LoVo (cell line): ENCODE measurements at places on chromosomes 16 and 17.
A peak's percentile ranks its signal among the peaks of the same experiment; 100 is the strongest.

DNA sequence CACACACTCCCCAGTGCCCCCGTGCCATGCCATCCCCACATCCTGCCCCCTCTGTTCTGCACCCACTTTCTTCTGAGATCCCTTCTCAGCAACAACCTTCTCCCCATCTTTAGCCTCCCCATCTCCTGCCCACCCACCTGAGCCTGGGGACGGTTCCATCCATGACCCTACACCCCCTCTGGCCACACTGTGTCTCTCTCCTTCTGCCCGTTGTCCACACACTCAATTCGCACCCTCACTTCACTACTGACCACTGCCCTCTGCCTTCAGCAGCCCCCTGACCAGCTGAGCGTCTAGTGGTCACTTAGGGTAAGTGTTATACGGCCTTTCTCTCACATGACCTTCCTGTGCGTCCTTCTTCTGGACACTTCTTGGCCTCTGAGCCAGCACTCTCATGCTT lies 6.1 kb downstream of the ARHGAP27 start:
- DNase-seq = no peak

GRCh38 chr17:31825961-31826691 lies 32.9 kb downstream of the COPRS start:
- no peak for DNase-seq

DNA sequence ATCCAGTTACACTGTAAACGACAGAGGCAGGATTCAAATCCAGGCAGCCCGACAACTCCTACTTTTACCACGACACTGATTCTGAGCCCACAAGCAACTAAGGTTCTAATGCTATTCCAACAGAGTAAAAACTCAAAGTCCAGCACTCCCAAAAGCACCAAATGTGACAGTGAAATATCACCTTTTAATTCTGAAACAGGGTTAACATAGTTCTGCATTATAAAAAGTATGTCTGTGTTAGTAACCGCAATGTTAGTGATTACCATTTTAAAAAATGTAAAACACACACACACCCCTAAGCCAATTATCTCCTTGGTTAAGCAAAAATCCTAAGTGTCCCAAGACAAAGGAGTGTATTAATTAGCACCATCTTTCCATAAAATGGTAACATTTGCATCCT lies 19.7 kb downstream of the HELZ start:
- DNase-seq = no peak

DNA sequence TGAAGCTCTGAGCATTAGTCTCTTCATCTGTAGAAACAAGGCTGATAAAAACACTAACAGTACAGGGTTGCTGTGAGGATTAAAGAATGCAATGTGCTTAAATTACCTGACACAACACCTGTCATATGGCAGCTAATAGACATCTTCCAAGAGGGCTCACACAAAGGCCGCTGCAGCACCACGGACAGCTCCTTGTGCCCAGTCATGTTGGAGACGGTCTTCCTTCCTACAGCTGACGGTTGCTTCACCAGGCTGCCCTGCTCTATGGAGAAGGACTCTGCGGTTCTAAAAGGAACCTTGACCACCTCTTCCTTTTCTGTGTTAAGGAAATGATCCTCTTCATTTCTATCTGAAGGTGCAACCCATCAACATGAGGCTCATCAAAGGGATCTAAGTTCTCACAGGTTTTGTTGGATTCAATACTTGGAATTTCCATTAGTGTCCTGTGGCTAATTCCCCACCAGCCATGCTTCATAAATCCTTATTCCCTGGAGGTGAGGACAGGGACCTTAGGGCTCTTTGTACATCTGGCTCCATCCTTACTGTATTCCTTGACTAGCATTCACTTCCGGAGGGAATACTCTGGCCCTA lies 138.9 kb upstream of the CES5A start:
- peak; percentile 37 for DNase-seq

- DNase-seq = no peak
Observed at GRCh38 chr16:10667239-10667638, 27.5 kb downstream of the TEKT5 start.

DNA sequence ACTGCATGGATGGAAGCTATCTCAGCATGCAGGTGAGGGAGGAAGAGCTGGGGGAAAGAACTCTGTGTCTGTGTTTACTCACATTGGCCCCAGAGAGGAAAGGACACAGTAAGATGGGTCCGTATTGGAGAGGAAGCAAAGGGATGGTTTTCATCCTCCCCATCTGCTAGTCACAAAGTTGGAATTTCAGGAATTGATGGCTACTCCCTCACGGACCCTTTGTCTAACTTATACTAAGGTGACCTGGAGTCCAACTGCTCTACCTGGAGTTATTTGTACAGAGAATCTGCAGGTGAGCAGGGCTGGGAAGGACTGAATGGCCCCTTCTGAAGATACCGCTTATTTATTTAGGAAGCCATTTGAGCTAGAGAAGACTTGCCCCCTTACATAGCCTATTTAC lies 55.1 kb downstream of the WNT3 start:
- DNase-seq = no peak

DNA sequence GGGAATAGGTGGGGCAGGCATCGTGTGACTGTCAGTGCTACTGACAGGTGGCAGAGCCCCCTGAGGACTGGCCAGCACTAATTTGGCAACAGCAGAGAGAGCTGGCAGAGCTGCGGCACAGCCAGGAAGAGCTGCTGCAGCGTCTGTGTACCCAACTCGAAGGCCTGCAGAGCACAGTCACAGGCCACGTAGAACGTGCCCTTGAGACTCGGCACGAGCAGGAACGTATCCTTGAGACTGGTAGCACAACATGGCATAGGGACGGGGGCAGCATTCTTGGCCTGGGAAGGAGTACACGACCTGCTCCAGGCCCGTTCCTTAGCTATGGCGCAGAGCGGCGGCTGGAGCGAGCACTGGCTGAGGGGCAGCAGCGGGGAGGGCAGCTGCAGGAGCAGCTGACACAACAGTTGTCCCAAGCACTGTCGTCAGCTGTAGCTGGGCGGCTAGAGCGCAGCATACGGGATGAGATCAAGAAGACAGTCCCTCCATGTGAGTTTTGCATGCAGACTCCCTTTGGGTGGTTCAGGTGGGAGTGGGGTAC lies 3.0 kb upstream of the NRN1L start:
- DNase-seq = no peak

GRCh38 chr17:39243155-39243554 lies 17.4 kb upstream of the STAC2 start:
- DNase-seq = no peak

DNA sequence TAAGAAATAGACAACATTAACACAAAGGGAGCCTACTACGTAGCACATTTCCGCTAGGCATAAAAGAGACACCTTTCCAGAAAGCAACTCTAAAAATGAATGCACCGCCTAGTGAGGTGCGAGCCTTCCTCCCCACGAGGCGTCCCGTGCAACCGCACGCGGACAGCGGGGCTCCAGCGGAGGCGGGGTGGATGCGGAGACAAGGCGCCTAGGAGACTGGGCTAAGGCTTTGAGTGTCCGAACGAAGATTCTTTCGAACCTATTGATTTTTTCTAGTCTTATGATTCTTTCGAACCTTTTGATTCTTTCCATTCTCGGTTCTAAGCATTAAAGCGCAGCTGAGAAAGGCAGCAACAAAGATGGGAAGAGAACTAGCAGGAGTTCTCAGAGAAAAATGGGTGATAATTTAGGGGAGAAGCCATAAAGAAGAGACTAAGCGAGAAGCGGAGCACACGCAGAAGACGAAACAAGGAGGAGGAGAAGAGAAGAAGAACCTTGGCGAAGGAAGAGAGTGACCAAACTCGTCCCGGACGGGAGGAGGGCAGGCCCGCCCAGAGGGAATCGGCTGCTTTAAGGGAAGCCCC lies 394 bp upstream of the CPD start:
- DNase-seq = no peak

GRCh38 chr16:30094541-30095165 lies 1.4 kb downstream of the YPEL3 start:
- no peak for DNase-seq

- DNase-seq = no peak
Observed at GRCh38 chr17:5708344-5708743, 124.0 kb upstream of the NLRP1 start.

GRCh38 chr17:67615736-67616135 lies 102.0 kb upstream of the NOL11 start:
- no peak for DNase-seq

GRCh38 chr17:74776990-74777389 lies 845 bp upstream of the NAT9 start:
- no peak for DNase-seq

DNA sequence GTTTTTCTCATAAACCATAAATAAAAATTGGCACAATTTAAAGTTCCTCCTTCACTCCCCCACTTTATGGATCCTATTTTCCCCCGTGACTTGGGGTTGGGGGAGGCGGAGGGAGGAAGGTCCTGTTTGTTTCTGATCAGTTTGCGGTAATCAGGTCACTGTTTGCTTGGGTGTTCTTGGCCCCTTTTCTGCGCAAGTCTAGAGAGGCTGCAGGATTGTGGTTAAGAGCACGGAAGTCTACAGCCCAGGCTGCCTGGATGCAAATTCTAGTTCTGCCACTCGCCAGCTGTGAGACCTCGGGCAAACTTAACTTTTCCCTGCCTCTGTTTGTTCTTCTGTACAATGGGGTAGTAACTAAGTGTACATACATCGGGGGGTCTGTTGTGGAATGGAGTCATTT lies 12.1 kb downstream of the ATP2C2 start:
- no peak for DNase-seq

GRCh38 chr16:21650521-21650920 lies 1.9 kb downstream of the IGSF6 start:
- DNase-seq = no peak

- DNase-seq = no peak
Observed at GRCh38 chr17:69870751-69871199, 204.2 kb upstream of the KCNJ16 start.

- DNase-seq = no peak
Observed at GRCh38 chr16:13176711-13177110, 275.3 kb downstream of the SHISA9 start.

DNA sequence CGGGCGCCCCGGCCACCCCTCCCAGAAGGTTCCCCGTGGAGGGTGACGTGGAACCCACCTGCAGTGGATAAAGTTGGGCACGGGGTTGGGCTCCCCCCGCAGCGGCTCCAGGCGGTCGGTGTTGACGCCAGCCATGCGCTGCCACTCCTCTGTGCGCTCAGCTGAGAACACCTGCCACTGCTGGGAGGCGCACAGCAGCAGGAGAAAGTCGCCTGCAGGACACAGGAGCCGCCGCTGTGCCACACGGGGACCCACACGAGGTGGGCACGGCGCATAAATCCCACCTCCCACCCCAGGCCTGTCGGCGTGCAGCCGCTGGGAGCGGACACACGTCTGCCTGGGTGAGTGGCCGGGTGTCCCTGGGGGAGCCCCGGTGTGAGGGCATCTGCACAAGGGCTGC lies 20.7 kb downstream of the CTU2 start:
- DNase-seq = no peak

- DNase-seq = no peak
Observed at GRCh38 chr16:48413272-48413671, 28.1 kb upstream of the SIAH1 start.

DNA sequence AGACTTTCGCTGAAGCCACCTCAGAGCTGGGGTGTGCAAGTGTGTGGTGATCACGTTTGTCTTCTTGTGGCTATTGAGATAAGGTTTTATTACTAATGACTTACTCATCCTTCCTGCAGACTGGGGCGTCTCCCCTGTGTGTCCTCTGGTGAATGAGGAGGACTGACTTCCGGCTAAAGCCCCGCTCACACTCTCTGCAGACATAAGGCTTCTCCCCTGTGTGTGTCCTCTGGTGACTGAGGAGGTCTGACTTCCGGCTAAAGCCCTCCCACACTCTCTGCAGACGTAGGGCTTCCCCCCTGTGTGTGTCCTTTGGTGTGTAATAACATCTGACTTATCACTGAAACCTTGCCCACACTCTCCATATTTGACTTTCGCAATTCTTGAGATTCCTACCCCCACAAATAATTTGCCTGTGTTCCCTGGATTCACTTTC lies 19.4 kb downstream of the PRDM7 start:
- no peak for DNase-seq

GRCh38 chr17:17911001-17911613 lies 61.1 kb downstream of the TOM1L2 start:
- no peak for DNase-seq

GRCh38 chr16:87821376-87822107 lies 47.8 kb downstream of the SLC7A5 start:
- no peak for DNase-seq

DNA sequence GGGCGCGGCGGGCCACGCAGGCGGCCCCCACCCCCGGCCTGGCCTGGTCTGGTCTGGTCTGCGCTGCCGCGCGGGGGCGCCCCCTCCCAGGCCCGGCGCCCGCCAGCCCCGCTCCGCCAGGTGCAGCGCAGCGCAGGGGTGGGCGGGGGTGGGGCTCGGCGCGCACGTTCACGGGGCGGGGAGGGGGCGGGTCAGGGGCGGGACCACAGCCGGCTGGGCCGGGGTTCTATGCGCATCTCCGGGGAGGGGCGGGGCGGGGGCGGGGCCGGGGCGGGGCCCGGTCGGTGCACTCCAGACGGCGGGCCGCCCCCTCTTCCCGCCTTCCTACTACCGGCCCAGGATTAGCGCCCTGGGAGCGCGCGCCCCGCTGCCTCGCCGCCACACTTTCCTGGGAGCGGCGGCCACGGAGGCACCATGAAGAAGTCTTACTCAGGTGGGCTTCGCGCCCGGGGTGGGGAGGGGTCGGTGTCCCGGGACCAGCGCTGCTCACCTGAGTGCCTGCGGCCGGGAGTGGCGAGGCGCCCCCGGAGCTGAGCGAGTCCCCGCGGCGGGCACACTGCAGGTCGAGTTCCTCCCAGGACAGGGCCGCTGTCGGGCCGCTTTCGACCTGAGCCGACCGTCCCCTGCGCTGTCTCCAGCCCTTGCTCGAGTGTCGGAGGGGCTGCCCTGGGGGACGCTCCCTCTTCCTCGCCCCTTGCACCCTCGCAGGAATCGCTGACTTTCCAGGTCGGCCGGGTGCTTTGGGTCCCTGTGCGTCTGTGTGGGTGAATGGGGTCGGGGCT lies 140.5 kb downstream of the SEC14L1 start:
- DNase-seq = peak; percentile 80

DNA sequence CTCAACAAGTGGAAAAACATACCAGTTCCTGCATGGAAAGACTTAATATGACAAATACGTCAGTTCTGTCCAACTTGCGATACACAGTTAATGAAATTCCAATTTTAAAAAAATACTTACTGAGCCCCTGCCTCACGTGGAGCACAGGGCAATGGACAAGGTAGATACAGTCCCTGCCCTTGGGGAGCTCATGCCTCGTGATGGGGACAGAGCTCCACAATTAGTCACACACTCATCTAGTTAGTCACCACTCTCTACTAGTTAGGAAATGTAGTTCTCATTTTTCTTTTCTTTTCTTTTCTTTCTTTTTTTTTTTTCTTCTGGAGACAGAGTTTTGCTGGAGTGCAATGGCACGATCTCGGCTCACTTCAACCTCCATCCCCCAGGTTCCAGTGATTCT lies 74.7 kb upstream of the CDH5 start:
- no peak for DNase-seq

DNA sequence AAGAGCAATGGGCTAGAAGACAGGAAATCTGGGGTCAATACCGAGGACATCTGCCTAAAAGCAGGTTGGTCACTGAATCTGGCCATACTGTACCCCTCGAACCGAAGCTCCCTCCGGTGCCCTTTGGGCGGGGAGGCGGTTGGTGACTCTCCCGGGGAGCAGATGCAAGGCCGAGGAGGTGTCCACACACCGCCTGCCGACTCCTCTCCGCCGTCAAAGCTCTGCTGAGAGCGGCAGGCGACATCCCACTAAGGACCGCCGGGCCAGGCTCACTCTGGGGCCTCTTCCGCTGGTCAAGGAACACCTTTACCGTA lies 458 bp downstream of the ZNF200 start:
- no peak for DNase-seq

- DNase-seq = no peak
Observed at GRCh38 chr17:46732754-46733398, 85.6 kb downstream of the WNT3 start.
